Activated CD4-positive, alpha-beta T cell treated with anti-CD3 and anti-CD28 coated beads, Interleukin-2, amount 10 ng/mL, durations not matched to agents 7 days and 5 days (primary cell): ENCODE measurements at places on chromosomes 13 and 19.
A peak's percentile ranks its signal among the peaks of the same experiment; 100 is the strongest.

- DNase-seq = peak; percentile 9
Observed at GRCh38 chr19:52138278-52138982, 1.3 kb downstream of the ZNF616 start.

DNA sequence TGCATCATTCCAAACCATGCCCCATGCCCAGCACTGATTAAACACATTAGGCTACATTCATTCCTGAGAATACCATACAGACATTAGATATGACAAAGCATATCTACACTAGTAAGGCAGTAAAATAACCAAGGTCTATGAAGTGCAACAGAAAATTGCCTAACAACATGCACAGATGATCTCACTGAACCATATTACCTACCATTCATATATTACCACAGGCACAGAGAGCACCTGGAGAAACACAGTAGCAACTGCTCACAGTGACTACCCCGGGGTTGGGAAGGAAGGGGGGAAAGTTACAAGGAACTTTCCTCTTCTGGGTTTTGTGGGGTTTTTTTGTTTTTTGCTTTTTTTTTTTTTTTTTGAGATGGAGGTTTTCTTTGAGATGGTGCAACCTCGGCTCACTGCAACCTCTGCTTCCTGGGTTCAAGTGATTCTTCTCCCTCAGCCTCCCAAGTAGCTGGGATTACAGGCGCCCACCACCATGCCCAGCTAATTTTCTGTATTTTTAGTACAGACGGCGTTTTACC, 669.6 kb downstream of the UQCRFS1 start:
- DNase-seq = no peak

GRCh38 chr13:93256998-93257397, 30.4 kb downstream of the GPC6 start:
- no peak for DNase-seq

DNA sequence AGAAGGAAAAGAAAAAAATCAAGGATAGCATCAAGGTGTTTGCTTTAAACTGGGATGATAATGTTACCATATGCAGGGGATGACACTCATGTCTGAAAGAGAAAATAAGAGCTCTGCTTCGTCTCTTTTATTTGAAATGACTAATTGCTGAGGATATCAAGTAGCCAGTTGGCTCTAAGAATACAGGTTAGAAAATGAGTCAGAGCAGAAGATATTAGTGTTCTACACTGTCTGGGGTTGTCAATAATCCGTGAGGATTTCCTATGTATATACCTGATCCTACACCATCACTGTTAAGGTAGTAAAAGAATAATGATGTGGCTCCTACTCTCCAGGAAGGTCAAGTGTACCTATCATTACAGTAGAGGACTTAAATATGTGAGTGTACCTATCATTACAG, 562.5 kb downstream of the GPC6 start:
- no peak for DNase-seq

DNA sequence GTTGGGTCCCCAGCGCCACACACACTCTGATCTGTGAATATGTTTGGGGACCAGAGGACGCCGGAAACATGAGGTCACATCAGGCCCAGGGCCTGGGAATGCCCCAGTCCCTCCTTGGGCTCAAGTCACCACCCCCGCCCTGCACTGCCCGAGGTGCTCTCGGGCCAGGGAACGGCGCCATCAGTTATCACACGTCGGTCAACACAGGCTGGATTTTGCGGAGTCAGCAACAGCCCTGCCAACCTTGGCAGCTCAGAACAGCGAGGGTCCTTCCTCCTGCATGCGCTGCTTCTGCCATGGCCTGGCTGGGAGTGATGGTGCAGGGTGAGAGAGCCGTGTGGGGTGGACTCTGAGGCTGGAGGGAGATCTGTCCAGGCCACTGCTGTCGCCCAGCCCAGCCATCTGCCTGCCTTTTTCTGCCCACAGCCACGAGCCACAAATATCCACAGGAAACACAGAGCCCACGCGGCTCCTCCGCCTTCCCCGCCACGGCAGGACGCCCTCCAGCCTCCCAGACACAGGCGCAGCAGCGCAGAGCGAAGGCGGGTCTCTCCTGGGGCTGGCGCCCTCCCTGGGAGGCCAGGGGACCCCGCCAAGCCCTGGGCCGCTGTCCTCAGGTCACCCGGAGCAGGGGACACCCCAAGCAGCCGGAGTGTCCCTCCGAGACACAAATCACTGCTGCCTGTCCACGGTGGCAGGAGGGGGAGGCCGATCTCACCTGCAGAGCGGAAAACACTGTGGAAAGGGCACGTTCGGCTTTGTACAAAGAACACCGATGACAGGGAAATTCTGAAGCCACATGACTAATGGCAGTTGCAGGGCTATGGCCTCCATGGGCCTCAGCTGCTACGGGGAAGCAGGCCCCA, 31.6 kb upstream of the CACTIN start:
- DNase-seq = no peak

DNA sequence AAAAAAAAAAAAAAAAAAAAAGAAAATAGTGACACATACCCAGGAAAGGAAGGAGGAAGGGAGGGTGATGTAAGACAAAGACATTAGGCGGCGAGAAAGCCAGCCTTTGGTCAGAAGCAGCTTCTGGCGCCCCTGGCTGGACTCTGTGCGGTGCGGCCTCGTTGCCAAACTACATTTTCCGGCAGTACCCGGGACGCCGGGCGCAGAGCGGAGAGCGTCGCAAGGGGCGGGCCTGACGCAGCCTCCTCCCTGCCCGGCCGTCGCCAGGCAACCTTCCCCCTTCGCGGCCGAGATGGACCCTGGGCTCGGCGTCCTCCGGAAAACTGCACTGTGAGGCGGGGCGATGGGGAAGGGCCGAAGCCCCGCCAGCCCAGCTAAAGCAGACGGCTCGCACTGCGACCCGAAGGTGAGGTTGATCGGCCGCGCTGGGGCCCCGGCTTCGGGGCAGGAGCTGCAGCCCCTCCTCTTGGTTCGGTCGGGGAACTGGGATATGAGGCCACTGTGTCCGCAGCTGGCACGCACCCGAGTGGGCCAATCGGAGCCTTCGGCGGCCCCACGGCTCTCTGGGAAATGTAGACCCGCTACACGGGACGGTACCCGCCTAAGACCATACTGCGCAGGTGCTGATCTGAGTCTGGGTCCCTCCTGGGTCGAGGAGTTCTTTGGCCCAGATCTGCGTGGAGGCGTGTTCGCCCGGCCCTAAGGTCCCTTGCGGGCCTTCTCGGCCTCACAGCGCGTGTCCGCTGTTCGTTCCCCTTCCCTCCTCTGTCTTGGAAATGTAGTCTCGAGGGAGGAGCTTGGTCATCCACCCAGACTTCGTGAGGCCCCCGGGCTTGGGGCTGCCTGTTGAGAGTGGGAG, 2.3 kb upstream of the MZF1 start:
- peak; percentile 83 for DNase-seq

DNA sequence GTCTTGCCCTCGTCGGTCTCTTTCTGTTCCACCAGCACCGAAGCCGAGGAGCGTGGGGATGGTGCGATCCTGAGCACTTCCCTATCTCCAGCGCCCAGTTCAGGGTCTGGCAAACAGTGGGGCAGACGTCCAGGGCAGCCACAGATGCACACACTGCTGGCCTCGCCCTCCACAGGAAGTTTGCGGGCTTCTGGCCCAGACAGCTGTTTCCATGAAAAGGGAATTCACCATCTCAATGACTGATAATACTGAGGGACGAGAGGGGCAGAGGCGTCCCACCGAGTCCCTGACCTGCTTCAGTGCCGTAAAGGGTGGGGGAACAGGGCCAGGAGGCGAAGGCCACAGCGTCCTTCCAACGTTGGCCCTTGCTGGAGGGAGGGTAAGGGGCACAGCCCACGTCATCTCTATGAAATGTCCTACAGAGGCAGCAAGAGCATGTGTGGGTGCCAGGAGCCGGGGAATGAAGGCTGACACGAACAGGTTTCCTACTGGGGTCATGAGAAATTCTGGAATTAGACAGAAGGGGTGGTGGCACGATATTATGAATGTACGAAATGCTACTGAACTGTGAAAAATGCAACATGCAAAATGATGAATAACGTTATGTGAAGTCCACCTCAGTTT, 19.5 kb downstream of the SHC2 start:
- no peak for DNase-seq

DNA sequence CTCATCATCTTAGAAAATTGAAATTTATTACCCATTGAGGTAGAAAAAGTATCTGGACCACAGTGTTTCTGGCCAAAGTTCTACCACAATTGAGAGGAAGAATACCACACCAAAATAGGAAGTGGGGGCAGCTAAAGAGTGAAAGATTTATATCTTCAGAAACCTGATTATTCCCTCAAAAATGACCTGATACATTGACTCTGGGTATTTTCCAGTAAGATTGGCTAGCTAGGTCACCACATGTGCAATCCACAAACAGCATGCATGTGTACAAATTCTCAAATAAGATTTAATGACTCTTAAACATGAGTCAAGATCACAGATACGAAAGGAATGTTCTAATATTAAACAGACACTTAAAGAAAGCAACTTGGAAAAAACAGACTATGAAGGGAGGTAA, 1516.2 kb upstream of the PCDH20 start:
- no peak for DNase-seq
